CD4-positive, CD25-positive, alpha-beta regulatory T cell (primary cell): ENCODE measurements at places on chromosomes 2 and 18. TPM values are rescaled to one million over a fixed set of nuclear protein-coding genes. Genes with fewer than 3 reads are reported as not detected.

- no peaks in the 10 kb centered on the region for H3K36me3 ChIP-seq
- no peak for DNase-seq
- H3K4me3 ChIP-seq = no peak overlapping the region
- no peaks in the 10 kb centered on the region for H3K27me3 ChIP-seq
- H3K27ac ChIP-seq = no peak overlapping the region
Measured at GRCh38 chr2:63440612-63441011, 147.7 kb downstream of the WDPCP start.

The CACNB4 gene
- total RNA-seq = 0.30 TPM

The SPDYA gene
- total RNA-seq = 19.6 TPM

DNA sequence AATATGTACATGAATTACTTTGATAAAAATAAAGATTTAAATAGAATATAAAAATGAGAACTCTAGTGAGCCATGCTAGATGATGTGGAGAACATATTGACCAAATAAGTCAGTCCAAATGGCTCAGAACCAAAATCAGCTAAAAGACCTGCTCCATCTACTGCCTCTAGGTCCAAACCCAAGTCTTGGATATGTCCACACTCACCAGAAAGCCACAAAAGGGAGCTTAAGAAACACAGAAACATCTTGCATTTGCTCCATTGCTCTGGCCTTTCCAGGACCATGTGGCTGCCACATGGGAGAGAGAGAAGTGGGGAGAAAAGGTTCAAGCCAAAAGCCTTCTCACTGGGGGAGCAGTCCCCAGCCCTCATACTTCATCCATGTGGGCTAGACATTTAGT lies 272.5 kb downstream of the DYSF start:
- H3K4me3 ChIP-seq = no peak overlapping the region
- H3K36me3 ChIP-seq = no peaks in the 10 kb centered on the region
- no peaks in the 10 kb centered on the region for H3K4me1 ChIP-seq
- no peak overlapping the region for H3K27ac ChIP-seq

DNA sequence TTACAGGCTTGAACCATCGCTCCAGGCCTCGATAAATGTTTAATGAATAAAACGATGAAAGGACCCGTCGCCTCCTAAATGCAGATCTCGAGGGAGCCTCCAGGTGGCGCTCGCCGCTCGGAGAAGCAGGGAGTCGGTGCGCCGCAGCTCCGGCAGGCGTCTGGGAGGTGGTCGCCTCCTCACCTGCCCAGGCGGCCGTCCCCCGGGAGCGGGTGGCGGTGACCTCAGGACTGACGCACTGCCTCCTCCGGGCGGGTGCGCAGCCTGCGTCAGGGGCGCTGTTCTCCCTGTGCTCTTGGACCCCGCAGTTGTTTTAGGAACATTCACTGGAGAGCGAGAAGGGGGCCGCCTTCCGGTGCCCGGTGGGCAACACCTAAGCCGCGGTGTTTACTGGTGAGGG lies 38.6 kb upstream of the POLE4 start:
- peak; percentile 55 for DNase-seq
- peaks cover 3% of the 10 kb centered on the region for H3K27me3 ChIP-seq
- H3K4me3 ChIP-seq = no peak overlapping the region
- H3K36me3 ChIP-seq = no peaks in the 10 kb centered on the region

GRCh38 chr18:48669991-48670750 lies 131.3 kb downstream of the CTIF start:
- H3K36me3 ChIP-seq = no peaks in the 10 kb centered on the region
- no peak overlapping the region for H3K4me3 ChIP-seq
- no peak overlapping the region for H3K27ac ChIP-seq
- no peak for DNase-seq
- H3K27me3 ChIP-seq = no peaks in the 10 kb centered on the region
- no peaks in the 10 kb centered on the region for H3K4me1 ChIP-seq

GRCh38 chr2:203155406-203155805 lies 83.4 kb upstream of the CYP20A1 start:
- no peak overlapping the region for H3K27ac ChIP-seq
- H3K36me3 ChIP-seq = no peaks in the 10 kb centered on the region
- no peaks in the 10 kb centered on the region for H3K4me1 ChIP-seq
- H3K4me3 ChIP-seq = no peak overlapping the region
- H3K27me3 ChIP-seq = no peaks in the 10 kb centered on the region

- no peak overlapping the region for H3K4me3 ChIP-seq
- H3K4me1 ChIP-seq = no peaks in the 10 kb centered on the region
- peaks cover 37% of the 10 kb centered on the region for H3K36me3 ChIP-seq
- DNase-seq = no peak
- no peaks in the 10 kb centered on the region for H3K27me3 ChIP-seq
- no peak overlapping the region for H3K27ac ChIP-seq
Measured at GRCh38 chr2:168138901-168139300, 108.5 kb downstream of the STK39 start.

GRCh38 chr18:74252039-74252395 lies 39.7 kb downstream of the CYB5A start:
- H3K4me1 ChIP-seq = no peaks in the 10 kb centered on the region
- DNase-seq = no peak
- no peak overlapping the region for H3K4me3 ChIP-seq
- no peaks in the 10 kb centered on the region for H3K27me3 ChIP-seq
- no peak overlapping the region for H3K27ac ChIP-seq

GRCh38 chr2:45713591-45713990 lies 62.1 kb downstream of the PRKCE start:
- DNase-seq = no peak
- no peak overlapping the region for H3K4me3 ChIP-seq
- H3K4me1 ChIP-seq = no peaks in the 10 kb centered on the region
- no peak overlapping the region for H3K27ac ChIP-seq
- no peaks in the 10 kb centered on the region for H3K27me3 ChIP-seq

The CLEC4F gene
- total RNA-seq = not detected

DNA sequence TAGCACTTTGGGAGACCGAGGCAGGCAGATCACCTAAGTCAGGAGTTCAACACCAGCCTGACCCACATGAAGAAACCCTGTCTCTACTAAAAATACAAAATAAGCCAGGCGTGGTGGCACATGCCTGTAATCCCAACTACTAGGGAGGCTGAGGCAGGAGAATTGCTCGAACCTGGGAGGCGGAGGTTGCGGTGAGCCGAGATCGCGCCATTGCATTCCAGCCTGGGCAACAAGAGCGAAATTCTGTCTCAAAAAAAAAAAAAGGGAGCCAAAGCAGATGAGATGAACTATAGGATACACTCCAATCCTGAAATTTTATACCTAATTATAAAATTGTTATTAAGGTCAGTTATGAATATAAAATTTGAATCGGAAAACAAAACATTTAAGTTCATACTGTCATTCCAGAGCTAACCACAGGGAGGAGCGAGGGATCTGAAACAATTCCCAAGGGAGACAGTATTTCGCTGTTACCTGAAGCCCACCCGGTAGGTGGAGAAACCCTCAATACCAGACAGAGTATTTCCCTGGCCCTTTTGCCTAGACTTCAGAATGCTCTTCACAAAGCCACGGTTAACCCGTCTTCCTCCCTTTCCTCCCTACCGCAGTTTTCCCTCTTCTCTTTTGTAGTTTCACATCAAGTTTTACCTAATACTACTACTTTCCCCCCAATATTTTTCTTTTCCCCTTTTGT lies 1.4 kb downstream of the PPM1G start:
- H3K36me3 ChIP-seq = peaks cover 5% of the 10 kb centered on the region
- no peak for DNase-seq
- H3K4me1 ChIP-seq = peaks cover 51% of the 10 kb centered on the region
- peak overlapping the region; percentile 82 for H3K27ac ChIP-seq
- H3K27me3 ChIP-seq = no peaks in the 10 kb centered on the region
